ENCODE measurements at places on chromosomes 7 and 10.

DNA sequence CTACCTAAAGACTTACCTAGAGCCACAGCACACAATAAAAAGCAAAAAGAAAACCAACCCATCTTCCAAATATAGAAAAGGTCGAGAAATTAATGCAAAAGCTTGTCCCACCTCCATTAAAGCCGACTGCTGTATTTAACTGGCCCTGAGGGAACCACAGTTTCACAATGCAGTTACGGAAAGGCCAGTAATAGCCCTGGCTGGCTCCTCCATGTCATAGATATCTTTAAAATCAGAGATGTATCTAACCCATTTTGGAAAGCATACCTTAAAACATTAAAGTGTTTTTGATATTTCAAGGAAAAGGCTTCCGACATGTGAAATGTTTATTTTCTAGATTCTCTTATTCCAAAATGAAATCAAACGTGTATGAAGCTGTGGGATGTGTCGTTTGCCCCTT, 23.0 kb downstream of the HDAC9 start:
- DNase-seq, result no peak

DNA sequence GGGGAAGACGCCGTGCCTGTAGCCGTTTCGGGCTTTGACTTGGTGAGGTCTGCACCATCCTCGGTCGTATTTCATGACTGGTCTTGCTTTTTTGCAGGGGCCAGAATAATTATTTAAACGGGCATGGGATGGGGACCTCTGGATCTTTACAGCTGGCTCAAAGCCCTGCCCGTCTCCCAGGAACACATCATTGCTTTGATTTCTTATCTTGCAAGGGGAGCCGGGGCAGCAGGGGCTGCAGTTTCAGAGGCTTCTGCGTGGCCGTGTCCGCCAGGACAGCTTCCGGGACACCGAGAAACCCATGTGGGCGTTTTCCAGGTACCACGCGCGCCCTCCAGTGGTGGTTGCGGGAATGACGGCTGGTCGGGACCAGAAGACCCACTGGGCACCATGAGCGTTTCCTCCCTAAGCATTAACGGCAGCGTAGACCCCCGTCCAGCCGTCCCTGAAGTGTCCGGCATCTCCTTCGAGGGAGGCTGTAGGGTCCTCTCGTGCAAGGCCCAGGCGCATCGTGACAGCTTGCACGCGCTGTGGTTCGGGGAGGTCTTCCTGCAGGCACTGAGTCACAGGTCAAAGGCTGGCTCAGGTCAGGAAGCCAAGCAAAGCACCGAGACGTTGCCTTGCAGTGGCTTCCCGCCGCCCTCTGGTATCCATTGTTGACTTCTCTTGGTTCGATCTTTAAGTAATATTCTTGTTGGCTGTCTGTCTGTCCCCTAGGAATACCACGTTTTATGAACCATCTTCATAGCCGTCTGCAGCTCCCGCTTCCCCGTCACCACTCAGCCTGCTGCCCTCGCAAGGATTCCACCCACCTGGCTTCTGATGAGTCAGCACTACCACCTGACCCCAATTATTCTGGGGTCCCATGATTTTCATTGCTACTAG, 16.2 kb upstream of the ZFAND2A start:
- DNase-seq, result peak; percentile 79

GRCh38 chr10:121245754-121246153, 352.5 kb downstream of the FGFR2 start:
- no peak for DNase-seq

DNA sequence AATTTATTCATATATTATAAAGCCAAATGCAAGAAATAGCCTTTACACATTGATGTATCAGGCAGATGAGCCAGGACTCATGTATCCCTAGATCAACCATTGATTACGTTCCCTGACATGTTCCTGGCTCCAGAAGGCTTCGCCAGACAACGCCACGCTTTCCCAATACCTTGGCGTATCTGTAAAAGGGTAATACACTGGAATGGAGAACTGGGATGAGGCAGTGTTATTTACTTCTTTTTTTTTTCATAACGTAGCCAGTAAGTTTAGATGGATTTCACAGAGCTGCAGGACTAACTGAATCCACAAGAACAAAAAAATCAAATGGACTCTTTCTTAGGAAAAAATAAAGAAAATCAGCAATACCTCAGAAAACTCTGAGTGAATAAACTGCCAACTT, 588.1 kb upstream of the SEMA3D start:
- no peak for DNase-seq

GRCh38 chr7:106736508-106737201, 75.7 kb upstream of the CCDC71L start:
- DNase-seq, result peak; percentile 84

DNA sequence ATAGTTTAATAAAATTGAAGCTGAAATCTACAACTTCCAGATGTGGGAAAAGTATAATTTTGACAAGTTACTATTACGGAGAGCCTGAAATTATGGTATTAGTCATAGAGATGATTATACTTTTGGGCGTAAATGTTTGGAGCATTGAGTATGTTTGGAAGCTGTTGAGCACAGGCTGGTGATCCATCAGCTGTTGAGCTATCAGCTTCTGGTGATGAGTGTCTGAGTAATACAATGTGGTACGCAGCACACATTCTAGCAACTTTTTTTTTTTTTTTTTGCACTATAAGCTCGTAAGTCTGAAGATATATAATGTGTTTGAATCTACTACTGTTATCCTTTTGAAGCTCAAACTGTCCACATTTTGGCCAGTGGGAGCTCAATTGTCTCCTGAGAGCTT, 123.4 kb downstream of the ATE1 start:
- no peak for DNase-seq

DNA sequence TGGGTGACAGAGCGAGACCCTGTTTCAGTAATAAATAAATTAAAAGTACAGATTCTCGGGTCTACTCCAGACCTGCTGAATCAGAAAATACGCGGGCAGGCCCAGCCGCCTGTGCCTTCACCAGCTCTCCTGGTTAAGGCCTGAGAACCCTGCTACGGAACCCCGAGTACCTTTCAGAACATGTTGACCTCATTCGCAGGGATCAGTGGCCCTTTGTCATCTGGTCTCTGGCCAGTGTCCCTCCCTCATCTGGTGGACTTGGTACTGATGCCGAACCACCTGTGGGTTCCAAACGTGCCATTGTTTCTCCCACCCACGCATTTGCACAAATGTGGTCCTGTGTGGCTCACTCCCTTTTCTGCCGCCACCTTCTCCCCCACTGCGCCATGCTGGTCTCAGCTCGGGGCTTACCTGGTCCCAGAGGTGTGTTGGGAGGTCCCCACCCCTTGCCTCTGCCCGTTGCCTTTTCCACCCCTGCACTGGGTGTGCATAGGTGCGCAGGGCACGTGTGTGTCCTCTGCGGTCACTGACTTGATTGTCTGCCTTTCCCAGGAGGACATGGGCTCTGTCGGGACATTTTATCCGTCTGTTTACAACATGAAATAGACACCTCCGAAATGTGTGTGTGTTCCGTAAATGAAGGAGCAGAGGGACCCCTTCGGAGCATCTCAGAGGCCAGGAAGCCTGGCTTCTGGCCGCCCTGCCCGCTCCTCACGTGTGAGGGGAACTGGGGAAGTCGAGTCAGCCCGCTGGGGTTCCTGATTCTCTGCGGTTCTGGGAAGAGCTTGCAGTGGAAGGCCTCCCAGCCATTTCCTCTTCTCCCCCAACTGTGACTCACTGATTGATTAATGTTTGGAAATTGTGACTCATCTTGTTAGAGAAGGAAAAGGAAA, 135.2 kb downstream of the CUX1 start:
- peak; percentile 64 for DNase-seq

DNA sequence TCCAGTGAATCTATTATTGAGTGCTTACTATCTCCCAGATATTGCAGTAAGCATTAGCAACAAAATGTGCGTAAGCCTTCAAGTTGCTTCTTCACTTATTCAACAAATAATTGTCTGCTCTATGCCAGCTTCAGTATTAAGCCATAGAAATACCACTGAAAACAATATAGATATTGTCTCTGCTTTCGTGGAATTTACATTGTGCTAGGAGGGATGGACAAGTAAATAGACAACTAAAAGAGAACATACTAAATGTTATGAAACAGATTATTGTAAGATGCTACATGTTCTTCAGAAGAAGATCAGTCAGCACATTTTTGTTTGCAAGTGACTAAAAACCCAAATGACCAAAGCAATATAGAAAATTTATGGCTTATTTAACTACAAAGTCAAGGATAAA, 27.3 kb downstream of the CFAP69 start:
- no peak for DNase-seq

- no peak for DNase-seq
Observed at GRCh38 chr7:27522566-27522965, 140.1 kb downstream of the HIBADH start.

DNA sequence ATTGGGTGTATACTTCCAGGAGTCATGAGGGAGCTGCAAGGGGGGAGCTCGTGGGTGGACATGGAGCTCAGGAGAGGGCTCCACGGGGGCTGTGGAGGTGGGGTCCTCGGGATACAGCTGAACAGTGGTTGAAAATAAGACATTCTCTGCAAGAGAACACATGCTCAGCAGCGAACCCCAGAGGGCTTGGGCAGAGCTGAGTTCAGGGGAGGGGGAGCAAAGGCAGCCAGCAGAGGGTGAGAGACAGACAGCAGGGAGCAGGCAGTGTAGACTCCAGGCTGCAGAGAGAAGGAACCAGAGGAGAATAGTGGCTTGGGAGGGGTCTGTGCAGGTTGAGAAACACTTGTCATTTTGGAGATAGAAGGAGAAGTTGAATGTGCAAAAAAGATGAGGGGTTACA, 73.0 kb upstream of the LRRC18 start:
- no peak for DNase-seq
